T-cell (primary cell): ENCODE measurements at places on chromosomes 16 and 17. TPM values are rescaled to one million over a fixed set of nuclear protein-coding genes. Genes with fewer than 3 reads are reported as not detected.

DNA sequence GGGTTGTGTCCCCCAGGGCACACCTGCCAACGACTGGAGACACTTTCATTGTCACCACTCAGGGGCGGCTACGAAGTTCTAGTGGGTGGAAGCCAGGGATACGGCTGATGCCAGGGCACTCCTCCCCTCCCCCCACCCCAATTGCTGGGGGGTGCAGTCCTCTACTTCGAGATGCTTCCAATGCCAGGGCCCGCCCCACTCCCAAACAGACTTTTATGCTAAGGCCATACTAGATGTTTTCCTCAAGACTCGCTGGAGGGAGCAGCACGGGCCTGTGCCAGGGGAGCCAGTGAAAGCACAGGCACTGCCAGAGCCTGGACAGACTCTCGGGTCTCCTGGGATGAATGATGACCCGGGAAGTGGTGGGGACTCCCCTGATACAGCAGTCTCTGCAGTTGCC, 178.0 kb downstream of the CPPED1 start:
- no peak for DNase-seq

The EPX gene
- not detected for total RNA-seq

The HSD11B2 gene
- total RNA-seq: not detected

The EVPL gene
- total RNA-seq: 1.0 TPM

DNA sequence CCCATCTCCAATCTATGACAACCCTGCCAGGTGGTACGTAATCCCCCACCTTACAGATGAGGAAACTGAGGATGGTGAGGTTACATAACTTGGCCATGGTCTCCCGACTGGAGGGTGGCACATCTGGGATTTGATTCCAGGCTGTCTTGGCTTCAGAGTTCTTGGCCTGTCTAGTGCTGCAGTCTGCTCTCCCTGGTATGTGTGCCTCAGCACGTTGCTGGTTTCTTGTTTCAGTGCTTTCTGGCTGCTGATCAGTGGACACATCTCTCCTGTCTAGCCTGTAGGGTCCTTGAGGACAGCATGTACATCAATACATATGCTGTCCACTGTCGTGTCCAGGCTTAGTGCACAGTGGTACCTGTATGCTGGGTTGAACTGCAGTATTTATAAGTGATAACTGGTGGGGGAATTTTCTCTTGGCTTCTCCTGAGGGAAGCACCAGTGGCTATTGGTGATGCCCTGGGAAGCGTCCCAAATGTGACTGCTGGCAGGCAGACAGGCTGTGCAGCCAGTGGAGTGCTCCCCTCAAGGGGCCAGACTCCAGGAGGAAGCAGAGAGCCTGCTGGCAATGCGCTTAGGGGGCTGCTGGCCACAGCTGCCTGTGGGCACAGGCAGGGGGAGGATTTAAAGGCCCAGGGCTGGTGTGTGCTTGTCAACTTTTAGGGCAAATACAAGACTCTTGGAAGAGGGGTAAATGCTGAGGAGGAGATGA, 14.4 kb downstream of the CTRL start:
- DNase-seq: no peak

- DNase-seq: no peak
Measured at GRCh38 chr17:32593003-32593402, 106.2 kb downstream of the CDK5R1 start.

The KRT40 gene
- total RNA-seq: not detected

The ANKRD40 gene
- 30.6 TPM for total RNA-seq

DNA sequence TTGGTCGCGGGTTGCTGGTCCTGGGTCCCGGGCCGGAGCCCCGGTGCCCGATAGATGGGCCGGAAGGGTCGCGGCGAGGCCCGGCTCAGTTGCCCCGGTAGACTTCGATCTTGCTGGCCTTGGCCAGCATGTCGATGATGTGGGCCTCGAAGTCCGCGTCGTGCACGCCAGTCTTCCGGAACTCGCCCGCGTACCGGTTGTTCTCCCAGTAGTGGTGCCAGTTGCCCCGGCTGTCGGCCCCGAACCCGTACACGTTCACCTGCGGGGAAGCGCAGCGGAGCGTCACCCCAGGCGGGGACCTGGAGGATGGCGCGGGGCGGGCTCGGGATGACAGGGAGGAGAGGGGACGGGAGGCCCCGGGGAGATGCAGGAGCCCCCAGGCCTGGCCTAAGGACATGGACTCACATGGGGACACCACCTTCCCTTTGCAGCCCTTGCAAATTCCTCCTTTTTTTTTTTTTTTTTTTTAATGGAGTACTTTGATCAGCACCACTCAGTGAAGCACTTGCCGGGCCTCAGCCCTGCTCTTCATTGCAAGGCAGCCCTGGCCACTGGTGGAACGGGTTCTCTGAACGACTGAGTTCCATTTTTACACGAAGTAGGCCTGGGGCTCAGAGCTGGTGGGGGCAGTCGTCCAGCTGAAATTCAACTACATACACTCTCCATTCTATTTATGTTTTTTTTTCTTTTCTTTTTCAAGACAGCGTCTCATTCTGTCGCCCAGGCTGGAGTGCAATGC, 35.1 kb downstream of the DDX19A start:
- no peak for DNase-seq

DNA sequence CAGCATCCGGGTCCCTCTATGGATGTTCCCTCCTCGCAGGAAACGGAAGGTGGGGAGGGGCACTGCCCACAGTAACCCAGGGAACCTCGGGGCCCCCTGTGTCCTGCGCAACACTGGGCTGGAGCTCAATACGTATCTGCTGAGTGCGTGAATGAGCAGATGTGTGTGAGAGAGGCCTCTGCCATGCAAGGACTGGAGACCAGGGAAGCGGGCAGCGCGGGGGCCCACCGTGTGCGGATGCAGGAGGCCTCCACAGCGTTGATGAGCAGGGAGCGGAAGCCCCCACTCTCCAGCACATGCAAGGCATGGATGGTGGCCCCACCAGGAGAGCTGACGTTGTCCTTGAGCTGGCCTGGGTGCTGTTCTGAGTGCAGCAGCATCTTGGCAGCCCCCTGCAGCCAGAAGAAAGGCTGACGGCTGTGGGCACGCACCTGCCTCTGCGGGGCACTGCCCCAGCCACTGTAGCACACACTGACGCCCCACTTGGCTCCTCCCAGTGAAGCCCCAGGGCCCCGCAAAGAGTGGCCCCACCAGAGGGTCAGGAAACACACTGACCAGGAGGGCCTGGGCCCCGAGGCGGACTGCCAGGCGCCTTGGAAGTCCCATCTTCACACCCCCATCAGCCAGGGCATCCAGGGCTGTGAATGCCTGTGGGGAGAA, 2.9 kb downstream of the PYCR1 start:
- DNase-seq: no peak

The TP53TG3C gene
- total RNA-seq: not detected

The TMEM88 gene
- total RNA-seq: 8.4 TPM

GRCh38 chr16:8660841-8661301, 13.5 kb upstream of the ABAT start:
- peak; percentile 17 for DNase-seq

DNA sequence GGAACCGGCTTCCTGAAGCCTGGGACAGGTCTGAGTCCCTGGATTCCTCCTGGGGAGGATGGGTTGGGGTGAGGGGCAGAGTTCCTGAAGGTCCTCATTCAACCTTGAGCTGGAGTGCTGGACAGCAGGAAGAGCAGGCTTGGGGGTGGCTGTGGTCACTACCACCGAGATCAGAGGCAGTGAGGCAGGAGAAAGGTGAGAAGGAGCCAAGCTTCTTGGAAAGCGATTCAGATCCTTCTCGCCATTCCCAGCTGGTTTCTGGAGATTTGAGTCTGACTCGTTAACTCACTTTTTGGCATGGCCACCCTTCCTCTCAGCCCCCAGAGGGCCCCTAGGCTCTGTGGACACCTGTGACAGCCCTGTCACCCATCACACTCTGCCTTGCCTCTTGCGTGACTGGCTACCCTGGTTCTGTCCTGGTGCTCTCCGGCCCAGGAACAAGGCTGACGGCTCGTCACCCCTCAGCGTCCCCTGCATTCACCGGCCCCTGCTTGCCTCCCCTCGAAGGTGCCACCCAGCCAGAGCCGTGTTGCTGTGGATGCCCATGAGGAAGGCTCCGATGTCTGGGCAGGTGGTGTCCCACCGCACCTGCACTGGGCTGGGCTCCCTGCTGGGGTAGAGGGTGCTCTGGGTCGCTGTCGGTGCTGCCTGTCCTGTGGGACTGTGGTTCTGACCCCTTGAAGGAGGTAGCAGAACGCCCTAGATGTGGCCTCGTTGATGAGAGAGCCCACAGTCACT, 9.7 kb upstream of the TIMP2 start:
- DNase-seq: no peak

DNA sequence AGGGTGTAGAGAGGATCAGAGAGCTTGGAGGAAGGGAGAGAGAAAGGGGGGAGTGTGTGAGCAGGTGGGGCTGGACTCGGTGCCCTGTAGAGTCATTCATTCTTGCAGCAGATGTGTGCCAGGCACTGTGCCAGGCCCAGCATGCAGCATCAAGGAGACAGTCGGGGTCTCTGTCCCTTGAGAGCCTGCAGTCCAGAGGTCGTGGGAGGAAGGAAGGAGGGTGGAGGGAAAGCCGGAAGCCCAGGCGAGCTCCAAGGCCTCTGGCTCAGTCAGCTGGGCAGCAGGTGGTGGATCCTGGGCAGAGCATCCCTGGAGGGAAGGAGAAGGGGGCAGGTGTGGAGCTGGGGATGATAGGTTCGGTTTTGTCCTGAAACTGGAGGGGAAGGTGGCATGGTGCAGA, 27.5 kb downstream of the EPN2 start:
- no peak for DNase-seq

- no peak for DNase-seq
Measured at GRCh38 chr16:53043986-53044601, 8.6 kb downstream of the CHD9NB start.

The TP53TG3D gene
- 0.63 TPM for total RNA-seq

The GNGT2 gene
- total RNA-seq: 4.5 TPM

The UTP4 gene
- total RNA-seq: 30.3 TPM

- no peak for DNase-seq
Measured at GRCh38 chr16:4071686-4072561, 44.3 kb downstream of the ADCY9 start.

GRCh38 chr17:50547035-50547735, at the start of gene SPATA20:
TSS of gene SPATA20 (plus strand) at chr17:50547174. CDS start at chr17:50547209, 35 bp downstream.
- DNase-seq: peak; percentile 81

DNA sequence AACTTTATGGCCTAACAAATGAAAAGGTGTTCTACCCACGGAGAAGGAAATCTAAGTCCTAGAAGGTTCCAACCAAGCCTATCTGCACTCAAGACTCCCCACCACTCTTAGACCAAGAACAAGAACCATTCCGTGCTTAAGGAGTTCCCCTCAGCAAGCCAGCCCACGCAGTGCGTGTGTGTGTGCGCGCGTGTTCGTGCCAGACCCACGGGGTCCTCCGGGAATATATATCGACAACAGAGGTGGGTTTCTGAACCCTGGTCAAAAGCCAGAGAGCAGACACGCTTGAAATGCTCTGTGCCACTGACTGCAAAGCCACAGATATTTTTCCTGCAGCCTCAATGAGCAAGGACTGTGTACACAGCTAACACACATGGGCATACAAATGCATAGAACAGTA, 70.7 kb downstream of the SLC39A11 start:
- no peak for DNase-seq

DNA sequence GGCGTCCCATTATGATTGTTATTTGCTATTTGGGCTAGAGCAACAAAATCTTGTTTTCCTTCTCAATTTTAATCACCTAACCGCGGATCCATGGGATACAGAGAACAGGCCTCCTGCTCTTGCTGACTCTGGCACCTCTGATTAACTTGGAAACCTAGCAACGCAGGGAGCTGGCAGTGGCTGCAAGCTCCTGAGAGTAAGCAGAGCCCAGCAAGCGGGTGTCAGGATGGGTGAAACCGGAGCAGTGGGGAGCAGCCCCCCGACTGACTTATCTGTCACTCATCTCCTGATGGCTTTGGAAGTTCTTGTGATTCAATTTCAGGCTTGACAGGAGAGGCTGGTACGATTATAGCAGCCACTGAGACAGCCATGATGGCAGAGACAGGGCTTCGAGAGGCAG, 45.5 kb upstream of the CDC42EP4 start:
- DNase-seq: no peak

The DNAH17 gene
- total RNA-seq: 1.2 TPM

The CCL8 gene
- not detected for total RNA-seq

DNA sequence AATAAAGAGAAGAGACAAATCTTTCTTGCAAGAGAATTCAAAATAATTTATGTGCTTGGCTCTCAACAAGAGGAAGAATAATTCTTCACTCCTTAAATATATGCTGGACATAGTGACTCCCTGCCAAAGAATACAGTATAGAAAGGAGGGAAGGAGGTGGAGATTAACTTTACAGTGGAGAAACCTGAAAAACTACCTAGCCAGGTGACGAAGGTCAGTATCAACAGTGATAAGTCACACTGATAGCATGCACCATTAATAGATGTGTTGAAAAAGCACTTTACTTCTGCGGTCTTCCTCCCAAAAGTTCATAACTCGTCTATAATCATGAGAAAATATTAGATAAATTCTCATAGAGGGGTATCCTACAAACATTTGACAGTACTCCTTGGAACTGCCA, 21.4 kb downstream of the CBLN1 start:
- DNase-seq: no peak

The GCGR gene
- total RNA-seq: not detected

GRCh38 chr17:39156491-39156890, 5.1 kb upstream of the PLXDC1 start:
- no peak for DNase-seq

The KRT10 gene
- 35.3 TPM for total RNA-seq

DNA sequence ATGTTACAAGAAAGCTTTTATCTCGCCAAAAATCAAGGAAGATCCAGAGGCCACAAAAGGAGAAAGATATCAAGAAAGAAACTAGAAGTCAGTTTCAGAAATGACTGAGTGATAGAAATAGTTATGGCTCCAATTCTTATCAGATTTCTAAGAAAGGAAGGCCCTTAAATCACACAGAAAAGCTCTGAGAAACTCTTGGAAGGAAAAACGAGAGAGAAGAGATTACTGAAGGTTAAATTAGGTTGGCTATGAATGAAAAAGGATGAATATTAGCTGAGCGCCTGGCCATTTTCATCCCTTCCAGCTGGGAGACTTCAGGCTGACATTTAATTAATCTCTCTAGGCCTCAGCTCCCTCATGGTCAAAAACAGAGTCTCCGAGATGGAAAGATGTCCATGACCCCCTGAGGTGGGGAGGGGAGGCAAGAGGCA, 72.3 kb downstream of the CYTH1 start:
- DNase-seq: no peak

DNA sequence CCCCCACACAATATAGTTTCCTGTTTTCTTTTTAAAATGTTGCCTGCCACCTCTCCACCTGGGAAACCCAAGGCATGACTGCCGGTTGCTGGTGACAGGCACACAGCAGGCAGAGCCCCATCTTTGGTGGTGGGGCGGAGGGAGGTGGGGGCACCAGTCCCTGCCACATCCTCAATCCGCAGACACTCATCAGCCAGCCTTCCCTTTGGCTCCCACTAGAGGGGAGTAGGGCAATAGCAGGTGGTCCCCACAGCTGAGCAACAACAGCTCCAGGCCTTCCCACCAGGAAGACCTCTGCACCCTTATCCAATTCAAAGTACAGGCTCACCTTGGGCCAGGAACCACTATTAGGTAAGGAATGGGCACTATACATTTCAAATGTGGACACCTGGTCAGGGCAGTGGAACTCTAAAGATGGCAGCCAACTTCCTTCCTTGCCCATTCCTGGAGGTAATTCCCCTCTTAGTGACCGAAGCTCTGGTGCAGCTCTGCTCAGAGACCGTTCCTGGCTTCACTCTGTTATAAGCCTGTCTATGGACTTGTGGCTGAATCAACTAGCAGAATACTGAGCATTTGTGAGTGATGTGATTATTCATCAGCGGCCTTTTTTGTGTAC, 13.9 kb downstream of the RECQL5 start:
- peak; percentile 38 for DNase-seq

The C16orf89 gene
- total RNA-seq: 0.62 TPM

- DNase-seq: no peak
Measured at GRCh38 chr17:32777436-32777835, 99.5 kb downstream of the MYO1D start.

The MYO15B gene
- 283 TPM for total RNA-seq

- DNase-seq: no peak
Measured at GRCh38 chr17:72515291-72516065, 394.7 kb downstream of the SOX9 start.
